ENCODE measurements at places on chromosomes 6 and 20.

- DNase-seq: no peak
Observed at GRCh38 chr20:56522311-56522710, 2.2 kb upstream of the FAM209A start.

GRCh38 chr20:47067776-47068175 is 173.1 kb downstream of the EYA2 start:
- DNase-seq: peak; percentile 8

GRCh38 chr6:24982231-24982630 is 46.5 kb upstream of the RIPOR2 start:
- DNase-seq: no peak

DNA sequence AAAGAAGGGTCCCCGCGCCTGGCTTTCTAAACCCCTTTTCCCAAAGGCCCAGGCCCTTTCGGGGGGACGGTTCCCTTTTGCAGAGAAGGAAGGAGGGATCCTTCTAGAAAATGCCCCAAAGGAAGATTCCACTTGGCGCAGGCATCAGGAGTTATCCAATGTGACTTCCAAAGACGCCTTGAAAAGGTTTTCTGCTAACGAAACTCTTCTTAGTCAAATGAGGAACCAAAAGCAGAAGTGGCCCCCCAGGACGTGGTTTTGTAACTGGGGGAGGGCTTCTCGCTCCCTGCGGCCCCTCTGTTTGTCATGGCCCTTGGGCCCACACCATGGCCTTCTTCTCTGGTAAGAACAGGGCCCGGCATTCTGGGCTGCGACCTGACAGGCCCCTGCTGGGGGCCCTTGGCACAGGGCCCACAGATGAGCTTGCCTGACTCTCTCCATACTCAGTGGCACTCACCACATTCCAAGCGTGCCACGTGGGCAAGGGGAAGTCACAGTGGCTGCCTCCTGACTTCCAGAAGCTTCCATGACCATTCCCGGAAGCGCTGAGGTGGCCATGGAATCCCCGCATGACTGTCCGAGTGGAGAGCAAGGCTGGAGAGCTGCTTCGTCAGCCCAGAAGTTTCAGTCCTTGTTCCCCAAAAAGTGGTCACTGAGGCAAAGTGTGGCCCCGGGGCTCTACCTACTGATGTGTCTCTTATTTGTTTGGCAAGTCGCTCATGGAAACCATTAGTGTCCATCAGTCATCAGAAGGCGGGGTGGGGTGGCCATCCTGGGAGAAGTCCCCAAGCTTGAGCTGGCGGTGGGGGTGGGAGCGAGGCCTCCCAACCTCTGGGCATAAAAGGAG is 834 bp upstream of the CTSZ start:
- DNase-seq: no peak

- DNase-seq: no peak
Observed at GRCh38 chr6:123189816-123190215, 193.8 kb downstream of the CLVS2 start.

DNA sequence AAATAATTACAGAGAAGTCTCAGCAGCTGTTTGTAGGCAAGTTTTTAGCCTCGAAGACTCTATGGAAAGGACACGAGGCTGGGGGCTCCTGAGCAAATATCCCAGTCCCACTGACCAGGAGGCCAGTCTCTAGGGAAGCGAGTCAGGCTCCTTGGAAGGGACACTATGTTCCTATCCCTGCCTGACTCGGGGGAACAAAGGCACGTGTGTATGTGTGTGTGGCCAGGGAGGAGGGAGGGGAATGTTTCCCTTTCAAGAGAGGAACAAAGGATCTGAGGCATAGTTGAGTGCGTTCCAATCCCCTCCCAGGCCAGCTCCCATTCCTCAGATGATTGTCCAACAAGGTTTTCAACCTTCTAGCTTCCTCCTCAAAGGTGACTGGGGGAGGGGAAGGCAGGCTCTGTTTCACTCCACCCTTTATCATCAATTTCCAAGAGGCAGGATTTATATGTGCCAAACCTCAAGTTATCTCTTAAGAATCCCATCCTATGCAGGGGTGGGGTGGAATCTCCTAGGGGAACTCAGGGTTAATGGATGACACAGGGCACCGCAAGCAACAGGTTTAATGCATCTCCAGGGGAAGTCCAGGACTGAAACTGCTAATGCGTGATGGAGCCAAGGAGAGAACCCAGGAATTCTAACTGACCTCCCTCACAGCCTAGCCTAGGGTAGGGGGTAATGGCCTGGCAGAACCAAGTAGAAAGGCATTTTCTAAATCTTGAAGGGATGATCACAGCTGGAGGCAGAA is 9.9 kb downstream of the BCL2L1 start:
- no peak for DNase-seq

DNA sequence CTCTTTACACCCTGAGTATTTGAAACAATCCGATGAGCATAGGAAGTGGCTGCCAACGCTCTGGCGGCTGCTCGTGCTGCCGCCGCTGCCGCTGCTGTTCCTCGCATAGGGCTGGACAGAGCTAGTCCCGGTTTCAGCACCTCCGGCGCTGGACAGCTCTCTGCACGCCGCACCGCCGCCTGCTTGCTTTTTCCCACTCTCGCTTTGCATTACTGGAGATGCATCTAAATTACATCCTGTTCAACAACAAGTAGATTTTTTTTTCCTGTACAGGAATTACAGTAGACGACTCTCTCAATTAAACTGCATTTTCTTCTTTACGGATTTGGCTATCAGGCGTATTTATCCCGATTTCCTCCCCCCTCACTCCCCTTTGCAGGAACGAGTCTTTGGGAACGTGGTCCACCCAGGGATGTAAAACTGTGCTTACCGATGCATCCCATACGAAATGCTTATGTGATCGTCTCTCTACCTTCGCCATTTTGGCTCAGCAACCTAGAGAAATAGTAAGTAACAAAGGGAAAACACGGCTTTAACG is 563.8 kb downstream of the LMBRD1 start:
- DNase-seq: peak; percentile 32

DNA sequence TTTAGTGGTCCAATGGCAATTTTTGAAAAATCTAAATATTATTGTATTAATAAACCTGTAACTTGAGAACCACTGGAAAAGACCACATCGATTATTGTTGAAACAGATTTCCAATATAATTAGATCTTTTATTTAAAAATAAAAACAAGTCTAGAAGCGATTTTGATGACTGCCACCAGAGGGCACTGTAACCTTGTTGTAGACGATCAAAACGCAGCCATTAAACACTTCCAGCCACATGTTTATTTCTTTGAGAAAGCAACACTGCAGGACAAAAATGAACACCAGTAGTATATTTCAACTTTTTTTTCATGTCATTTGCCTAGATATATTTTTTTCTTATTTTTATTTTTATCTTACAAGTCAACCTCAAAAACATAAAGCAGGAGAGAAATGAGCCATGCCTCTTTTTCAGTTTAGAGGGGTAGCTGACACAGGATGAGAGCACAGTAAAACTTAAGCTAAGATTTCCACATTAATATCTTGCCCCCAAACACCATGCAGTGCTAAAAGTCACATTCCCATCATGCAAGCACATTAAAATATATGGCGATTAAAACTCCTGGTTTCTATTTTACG is 115.4 kb downstream of the OPRM1 start:
- peak; percentile 69 for DNase-seq

DNA sequence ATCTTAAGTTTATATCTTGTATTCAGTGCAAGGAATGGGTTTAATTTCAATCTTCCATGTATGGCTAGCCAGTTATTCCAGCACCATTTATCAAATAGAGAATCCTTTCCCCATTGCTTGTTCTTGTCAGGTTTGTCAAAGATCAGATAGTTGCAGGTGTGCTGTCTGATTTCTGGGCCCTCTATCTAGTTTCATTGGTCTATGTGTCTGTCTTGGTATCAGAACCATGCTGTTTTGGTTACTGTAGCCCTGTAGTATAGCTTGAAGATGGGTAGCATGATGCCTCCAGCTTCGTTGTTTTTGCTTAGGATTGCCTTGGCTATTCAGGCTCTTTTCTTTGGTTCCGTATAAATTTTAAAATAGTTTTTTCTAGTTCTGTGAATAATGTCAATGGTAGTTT is 200.0 kb downstream of the MANEA start:
- DNase-seq: no peak

- DNase-seq: no peak
Observed at GRCh38 chr20:64256282-64256935, 861 bp downstream of the PCMTD2 start.

- peak; percentile 32 for DNase-seq
Observed at GRCh38 chr6:116218172-116218633, 35.7 kb downstream of the TSPYL4 start.

GRCh38 chr20:52312132-52312729 is 120.7 kb upstream of the ZFP64 start:
- DNase-seq: peak; percentile 69

- no peak for DNase-seq
Observed at GRCh38 chr6:36955671-36956445, 1.3 kb downstream of the PI16 start.

GRCh38 chr6:125807293-125807692 is 16.5 kb downstream of the NCOA7 start:
- no peak for DNase-seq

GRCh38 chr6:99344289-99344688 is 5.2 kb downstream of the FAXC start:
- no peak for DNase-seq

GRCh38 chr20:38129248-38129865 is 35.7 kb downstream of the TGM2 start:
- DNase-seq: no peak

GRCh38 chr20:49658508-49658907 is 55.2 kb downstream of the B4GALT5 start:
- no peak for DNase-seq

- DNase-seq: no peak
Observed at GRCh38 chr6:33863723-33864440, 60.1 kb upstream of the MLN start.

DNA sequence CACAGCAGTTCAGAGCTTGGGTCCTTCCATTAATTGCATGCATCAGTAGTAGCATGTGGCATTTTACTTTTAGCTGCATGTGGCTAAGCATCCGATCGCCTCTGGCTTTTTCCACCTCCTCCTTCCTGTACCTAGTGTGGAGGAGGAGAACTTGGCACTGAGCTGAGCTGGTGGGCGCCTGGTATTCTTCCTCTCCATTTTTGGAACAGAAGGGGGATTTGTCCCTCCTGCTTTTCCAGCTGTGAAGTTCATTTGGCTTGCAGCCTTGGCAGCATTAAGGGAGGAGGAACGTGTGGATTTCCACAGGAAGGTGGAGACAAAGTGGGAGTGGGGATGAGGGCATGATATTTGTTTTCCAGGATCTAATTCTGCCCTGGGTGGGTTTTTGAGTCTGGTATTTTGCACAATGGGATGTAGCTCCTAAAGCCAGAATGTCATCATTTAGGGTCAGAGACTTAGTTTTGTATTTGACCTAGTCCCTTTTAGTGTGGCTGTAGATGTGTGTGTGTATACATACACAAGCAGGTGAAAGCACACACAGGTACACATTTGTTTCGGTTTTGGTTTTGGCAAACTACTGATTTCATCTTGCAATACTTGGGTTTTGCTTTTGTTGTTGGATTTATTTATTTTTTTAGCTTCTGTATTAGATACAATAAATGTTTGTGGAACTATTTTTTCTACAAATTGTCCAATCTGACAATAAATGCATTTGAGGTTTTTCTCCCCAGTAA is 90.0 kb downstream of the SASH1 start:
- no peak for DNase-seq

DNA sequence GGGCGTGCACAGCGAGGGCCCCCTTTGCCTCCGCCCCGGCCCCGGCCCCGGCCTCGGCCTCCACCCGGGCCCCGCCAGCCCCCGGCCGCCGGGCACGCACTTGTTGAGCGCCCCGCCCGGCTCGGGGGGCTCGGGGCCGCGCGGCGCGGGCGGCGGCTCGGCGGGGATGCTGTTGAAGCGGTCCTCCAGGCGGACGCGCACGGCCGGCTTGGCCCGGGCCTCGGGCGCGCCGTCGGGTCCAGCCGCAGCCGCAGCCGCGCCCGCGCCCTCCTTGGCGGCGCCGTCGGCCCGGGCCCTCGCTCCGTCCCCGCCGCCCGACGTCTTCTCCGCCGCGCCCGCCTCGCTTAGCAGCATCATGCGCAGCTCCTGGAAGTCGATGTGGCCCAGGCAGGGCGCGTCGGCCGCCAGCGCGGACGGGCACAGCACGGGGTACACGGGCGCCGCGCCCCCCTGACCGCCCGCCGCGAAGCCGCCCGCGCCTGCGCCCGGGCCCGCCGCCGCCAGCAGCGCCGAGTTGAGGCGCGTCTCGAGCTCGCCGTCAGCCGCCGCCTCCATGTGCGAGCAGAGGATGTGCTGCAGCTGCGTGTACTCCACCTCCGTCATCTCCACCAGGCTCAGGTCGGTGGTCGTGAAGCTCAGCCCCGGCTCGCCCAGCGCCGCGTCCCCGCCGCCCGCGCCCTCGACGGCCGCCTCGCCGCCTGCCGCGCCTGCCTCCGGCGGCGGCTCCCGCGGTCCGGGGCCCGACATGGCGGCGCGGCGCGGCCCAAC is 514 bp downstream of the TCFL5 start:
- no peak for DNase-seq

- DNase-seq: no peak
Observed at GRCh38 chr20:54172856-54173652, 732 bp downstream of the CYP24A1 start.

DNA sequence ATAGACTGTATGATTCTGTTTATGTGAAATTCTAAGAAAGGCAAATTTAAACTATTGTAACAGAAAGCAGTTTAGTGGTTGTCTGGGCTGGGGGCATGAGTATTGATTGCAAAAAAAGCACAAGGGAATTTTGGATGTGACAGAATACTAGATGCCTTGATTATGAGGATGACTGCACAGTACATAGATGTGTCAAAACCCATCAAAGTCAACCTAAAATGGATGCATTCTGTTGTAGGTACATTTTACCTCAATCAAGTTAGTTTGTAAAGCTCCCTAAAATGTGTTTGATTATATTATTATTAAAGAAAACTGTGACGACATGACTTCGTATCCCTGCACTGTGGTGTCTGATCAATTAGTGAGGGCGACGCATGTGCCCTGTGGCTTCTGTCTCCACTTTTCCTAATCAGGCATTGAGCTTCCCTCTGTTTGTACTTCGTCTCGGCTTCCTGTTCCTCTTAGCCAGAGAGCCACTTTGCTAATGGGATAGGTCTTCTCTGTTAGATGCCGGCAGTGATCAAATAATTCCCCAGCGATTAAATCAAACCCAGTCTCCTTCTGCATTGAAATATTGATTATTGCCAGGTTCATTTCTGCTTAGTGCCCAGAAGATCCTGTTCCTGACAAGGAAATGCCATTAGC is 118.3 kb upstream of the GGTLC1 start:
- no peak for DNase-seq

DNA sequence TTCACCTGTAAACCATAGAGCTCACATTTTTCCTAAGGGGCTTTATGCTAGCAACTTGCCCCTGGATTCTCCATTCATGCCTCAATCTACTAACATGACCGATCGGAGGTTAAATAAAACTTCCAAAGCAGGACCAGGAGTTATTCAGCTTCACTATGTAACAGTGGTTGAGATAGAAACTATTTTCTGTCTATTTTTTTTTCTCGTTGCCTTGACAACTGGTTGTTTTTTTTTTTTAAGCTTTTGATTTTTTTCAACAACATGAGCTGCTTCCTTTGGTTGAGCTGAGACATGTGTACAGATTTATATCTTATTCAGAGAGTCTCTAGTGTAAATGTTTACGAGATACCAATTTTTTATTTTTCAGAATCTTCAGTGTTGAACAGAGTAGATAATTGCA is 85.7 kb downstream of the SHLD1 start:
- no peak for DNase-seq

Measured in SW 1271 (cell line).